ENCODE measurements at places on chromosomes 2 and 18. TPM values are rescaled to one million over a fixed set of nuclear protein-coding genes. Genes with fewer than 3 reads are reported as not detected.

EVA1A gene
- 18.2 TPM for total RNA-seq

CAVIN2 gene
- total RNA-seq, result 13.1 TPM

STARD7 gene
- total RNA-seq, result 98.3 TPM

GPR55 gene
- not detected for total RNA-seq

MC5R gene
- not detected for total RNA-seq

STPG4 gene
- total RNA-seq, result 0.10 TPM

MC2R gene
- total RNA-seq, result not detected

COL5A2 gene
- total RNA-seq, result 73.8 TPM

UGT1A10 gene
- total RNA-seq, result not detected

C1GALT1C1L gene
- total RNA-seq, result 2.5 TPM

SERPINB3 gene
- not detected for total RNA-seq

LOXHD1 gene
- not detected for total RNA-seq

ANKRD30B gene
- total RNA-seq, result not detected

FABP1 gene
- not detected for total RNA-seq

SCN3A gene
- total RNA-seq, result not detected

POTEJ gene
- not detected for total RNA-seq

PPP1R1C gene
- total RNA-seq, result 3.3 TPM

RAB31 gene
- 22.1 TPM for total RNA-seq

IL1RL1 gene
- total RNA-seq, result 1.1 TPM

STK16 gene
- total RNA-seq, result 27.7 TPM

IL1RL2 gene
- total RNA-seq, result not detected

SLC11A1 gene
- total RNA-seq, result 0.16 TPM

DOK6 gene
- not detected for total RNA-seq

FAM117B gene
- 2.2 TPM for total RNA-seq

UPP2 gene
- total RNA-seq, result not detected

FAM110C gene
- total RNA-seq, result 0.06 TPM

OR6B2 gene
- total RNA-seq, result not detected

CDH7 gene
- not detected for total RNA-seq

TMEM87B gene
- 18.8 TPM for total RNA-seq

SLC40A1 gene
- total RNA-seq, result 4.2 TPM

SKOR2 gene
- not detected for total RNA-seq

VSNL1 gene
- not detected for total RNA-seq

RETREG2 gene
- total RNA-seq, result 77.7 TPM

Data from A549 treated with RU486 at 1 μM for 4 hours (cell line).